Posterior cingulate gyrus (tissue), 11 donors: ENCODE measurements at places on chromosomes 12 and 14.

DNA sequence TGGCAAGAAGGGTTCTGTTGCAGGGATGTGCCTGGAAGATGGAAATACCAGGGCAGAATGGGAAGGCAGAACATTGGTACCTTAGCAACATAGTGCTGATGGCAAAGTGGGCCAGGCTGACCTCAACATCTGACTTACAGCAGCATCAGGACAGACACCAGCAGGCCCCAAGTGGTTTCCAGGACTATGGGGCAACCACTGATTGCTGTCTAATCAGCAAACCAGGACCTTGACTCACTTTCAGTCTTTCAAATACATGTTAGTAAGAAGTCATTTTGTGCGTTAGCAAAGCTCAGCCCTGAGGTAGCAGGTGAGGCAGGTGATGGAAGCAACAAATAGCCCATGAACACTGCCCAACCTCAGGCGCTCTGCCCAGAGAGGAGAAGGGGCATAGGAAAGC lies 4.7 kb upstream of the SPTSSA start:
- DNase-seq, result no peak

- DNase-seq, result no peak
These were observed 222.8 kb upstream of the NUDT4 start for GRCh38 chr12:93154753-93155480.

DNA sequence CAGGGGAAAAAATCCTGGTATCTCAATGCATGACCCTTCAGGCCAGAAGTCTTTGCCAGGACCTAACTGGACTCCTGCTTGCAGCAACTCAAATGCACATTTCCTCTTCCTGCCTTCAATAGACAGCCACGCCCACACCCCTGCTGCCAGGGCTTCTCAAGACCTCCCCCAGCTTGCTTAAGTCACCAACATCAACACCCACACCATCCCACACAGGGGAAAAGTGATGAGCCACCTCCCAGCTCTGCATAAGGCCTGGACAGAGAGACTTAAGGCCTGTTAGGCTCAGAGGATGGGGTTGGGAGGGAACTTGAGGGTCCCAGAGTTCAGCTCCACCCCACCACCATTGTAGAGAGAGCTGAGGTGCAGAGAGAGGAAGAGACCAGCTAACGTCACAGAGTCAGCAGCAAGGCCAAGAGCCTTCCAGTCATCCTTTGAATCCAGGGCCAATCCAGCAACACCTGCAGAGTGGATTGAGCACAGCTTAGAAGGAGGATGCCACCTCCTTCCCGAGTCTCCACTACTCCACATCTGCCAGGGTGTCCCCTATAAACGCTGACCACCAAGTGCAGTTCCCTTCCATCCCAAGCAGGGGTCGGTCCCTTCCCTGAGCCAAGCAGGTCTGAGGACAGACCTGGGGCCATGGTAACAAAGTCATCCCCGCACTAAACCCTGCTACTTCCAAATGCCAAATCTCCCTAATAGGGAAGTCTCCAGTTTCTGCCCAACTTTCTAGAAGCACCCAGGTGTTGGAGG lies 50.0 kb downstream of the KDM2B start:
- no peak for DNase-seq

- peak; percentile 58 for DNase-seq
These were observed 24.8 kb downstream of the KLRK1 start for GRCh38 chr12:10364815-10365622.

- DNase-seq, result no peak
These were observed 114.2 kb downstream of the KCNK10 start for GRCh38 chr14:88208858-88209257.

- no peak for DNase-seq
These were observed 377.0 kb downstream of the NPAS3 start for GRCh38 chr14:33315721-33316120.

DNA sequence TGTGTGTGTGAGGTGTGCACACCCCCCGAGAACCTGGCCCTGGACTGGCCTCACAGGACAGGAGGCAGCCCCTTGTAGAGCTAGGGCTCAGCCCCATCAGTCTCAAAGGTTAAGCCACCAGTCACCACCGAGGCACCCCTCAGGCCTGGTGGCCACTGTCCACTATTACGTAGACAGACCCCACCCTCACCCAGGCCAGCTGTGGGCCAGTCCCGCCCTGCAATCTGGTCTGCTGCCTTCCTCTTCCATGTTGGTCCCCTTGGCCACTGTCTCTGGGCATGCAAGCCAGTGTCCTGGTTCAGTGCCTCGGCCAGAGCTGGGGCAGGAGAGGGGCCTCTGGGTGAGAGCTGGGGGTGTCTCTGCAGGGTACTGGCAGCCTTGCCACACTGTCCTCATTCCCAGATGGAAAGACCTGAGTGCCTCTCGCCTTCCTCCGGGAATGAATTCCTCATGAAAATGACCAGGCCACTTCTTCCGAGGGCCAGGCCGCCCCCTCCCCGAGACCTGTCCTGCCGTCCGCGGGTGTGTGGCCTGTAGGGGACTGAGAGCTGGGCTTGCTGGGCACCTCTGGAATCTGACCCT lies 897 bp upstream of the TEX22 start:
- DNase-seq, result peak; percentile 12

DNA sequence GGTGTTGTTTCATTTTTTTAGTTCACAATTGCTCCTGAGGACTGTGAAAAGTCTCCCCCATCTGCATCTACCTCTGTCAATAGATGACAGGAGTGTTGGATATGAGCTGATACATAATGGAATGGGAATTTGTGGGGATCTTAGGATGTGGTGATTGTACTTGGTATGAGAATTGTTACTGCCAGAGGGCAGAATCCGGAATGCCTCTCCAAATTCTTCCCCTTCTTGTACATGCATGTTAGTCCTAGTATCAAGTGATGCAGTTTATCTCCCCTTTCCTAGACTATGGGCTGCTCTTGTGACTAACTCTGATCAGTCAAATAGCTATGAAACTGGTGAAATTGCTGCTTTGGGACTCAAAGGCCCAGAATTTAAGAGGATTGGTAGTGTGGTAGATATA lies 24.8 kb upstream of the NOVA1 start:
- DNase-seq, result no peak

DNA sequence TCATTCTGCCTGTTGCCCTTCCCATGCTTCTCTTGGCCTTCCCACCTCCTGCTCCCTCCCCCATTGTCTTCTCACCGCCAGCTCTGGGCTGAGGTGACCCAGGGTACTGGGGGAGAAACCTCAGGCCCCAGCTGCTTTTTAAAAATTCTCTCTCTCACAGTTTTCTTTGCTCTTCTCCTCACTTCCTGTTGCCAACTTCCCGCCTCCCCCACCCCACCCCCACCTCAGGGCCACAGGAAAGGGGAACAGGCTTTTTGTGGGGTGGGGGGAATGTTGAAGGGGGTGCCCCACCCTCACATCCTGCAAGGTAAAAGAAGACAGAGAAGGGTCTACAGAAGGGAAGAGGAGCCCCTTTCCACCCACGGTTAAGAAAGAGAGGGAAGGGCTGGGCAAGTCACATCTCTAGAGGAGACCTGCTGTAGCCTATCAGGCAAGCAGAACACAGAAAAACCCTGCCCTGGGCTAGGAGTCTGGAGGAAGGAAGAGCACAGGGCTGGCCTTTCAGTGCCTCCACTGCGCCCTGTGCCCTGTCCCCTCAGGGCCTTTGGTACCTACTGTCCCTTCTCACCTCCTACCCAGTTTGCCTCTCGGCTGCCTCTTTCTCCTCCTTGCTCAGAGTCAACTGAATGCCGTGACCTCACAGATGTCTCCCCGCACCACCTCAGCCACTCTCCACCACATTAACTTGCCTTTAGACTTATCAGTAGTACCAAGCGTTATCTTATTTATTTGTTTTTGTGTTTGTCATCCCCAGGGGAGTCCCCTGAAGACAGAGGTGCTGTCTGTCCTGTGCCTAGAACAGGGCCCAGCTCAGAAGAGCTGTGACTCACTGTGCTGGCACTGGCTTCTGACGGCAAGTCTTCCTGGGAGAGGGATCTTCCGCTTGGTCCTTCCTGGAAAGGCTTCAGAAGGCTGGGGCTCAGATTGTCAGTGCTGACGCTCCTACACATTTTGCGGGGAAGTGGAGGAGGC lies 1.7 kb downstream of the ARHGAP9 start:
- no peak for DNase-seq

- no peak for DNase-seq
These were observed 150.0 kb upstream of the PLEKHA5 start for GRCh38 chr12:18979401-18980126.
